ENCODE measurements at places on chromosomes 7 and 10. TPM values are rescaled to one million over a fixed set of nuclear protein-coding genes. Genes with fewer than 3 reads are reported as not detected.

Gene HOXA9
- total RNA-seq, result 2.4 TPM

Gene PAX4
- not detected for total RNA-seq

Gene POU6F2
- 0.28 TPM for total RNA-seq

Gene PRKCQ
- total RNA-seq, result 55.3 TPM

Gene LRRD1
- total RNA-seq, result not detected

Gene GJD4
- not detected for total RNA-seq

Gene HYAL4
- total RNA-seq, result not detected

Gene WDFY4
- not detected for total RNA-seq

Gene SPDYE2
- total RNA-seq, result not detected

Gene STAG3
- 24.4 TPM for total RNA-seq

Gene ZNF736
- total RNA-seq, result 17.7 TPM

Gene ITGB8
- 0.10 TPM for total RNA-seq

Gene CASD1
- total RNA-seq, result 28.9 TPM

Gene ACSL5
- 111 TPM for total RNA-seq

Gene ZNF398
- total RNA-seq, result 17.9 TPM

Gene PPP1R9A
- 1.8 TPM for total RNA-seq

Gene WIPF3
- total RNA-seq, result not detected

Gene FAM25C
- total RNA-seq, result not detected

Gene OR2A5
- not detected for total RNA-seq

Gene DNAJC12
- total RNA-seq, result 2.3 TPM

Gene PBLD
- total RNA-seq, result 1.3 TPM

Gene HIBADH
- 8.9 TPM for total RNA-seq

Gene VSTM2A
- total RNA-seq, result not detected

Gene SLC39A12
- total RNA-seq, result not detected

Gene CTAGE6
- total RNA-seq, result 2.8 TPM

Gene FAM13C
- not detected for total RNA-seq

Gene ALOX5
- total RNA-seq, result 7.5 TPM

Gene ASIC3
- 2.8 TPM for total RNA-seq

Gene CALHM3
- not detected for total RNA-seq

Gene VSTM4
- 0.25 TPM for total RNA-seq

Gene TYW1B
- total RNA-seq, result 7.5 TPM

Gene CTAGE8
- total RNA-seq, result 0.31 TPM

Gene CFTR
- total RNA-seq, result not detected

Gene FZD8
- 0.73 TPM for total RNA-seq

Gene UNCX
- not detected for total RNA-seq

Gene ZNF365
- total RNA-seq, result 1.5 TPM

Gene PDSS1
- total RNA-seq, result 31.3 TPM

Gene LIPJ
- total RNA-seq, result not detected

Gene GNAT3
- not detected for total RNA-seq

Gene COL1A2
- total RNA-seq, result not detected

Gene COX15
- total RNA-seq, result 31.9 TPM

Gene COL17A1
- total RNA-seq, result not detected

Gene C1QL3
- 0.38 TPM for total RNA-seq

Gene FXYD4
- not detected for total RNA-seq

Gene SPDYE5
- total RNA-seq, result not detected

Gene PRF1
- 1,157 TPM for total RNA-seq

Gene TFR2
- total RNA-seq, result 34.1 TPM

Gene GCC1
- 21.8 TPM for total RNA-seq

Gene PTPRN2
- total RNA-seq, result 0.17 TPM

Gene EEPD1
- total RNA-seq, result 1.5 TPM

Gene CRYGN
- total RNA-seq, result not detected

Data from natural killer cell treated with Interleukin-12 subunit alpha and Interleukin-12 subunit beta and Interleukin-15 and Interleukin-18, amount 100 ng/mL, for 72 hours (primary cell).